Fibroblast of skin of left quadriceps (primary cell): ENCODE measurements at places on chromosomes 6 and 20.

- DNase-seq = peak; percentile 53
Measured at GRCh38 chr6:2426561-2427340, 181.3 kb upstream of the GMDS start.

DNA sequence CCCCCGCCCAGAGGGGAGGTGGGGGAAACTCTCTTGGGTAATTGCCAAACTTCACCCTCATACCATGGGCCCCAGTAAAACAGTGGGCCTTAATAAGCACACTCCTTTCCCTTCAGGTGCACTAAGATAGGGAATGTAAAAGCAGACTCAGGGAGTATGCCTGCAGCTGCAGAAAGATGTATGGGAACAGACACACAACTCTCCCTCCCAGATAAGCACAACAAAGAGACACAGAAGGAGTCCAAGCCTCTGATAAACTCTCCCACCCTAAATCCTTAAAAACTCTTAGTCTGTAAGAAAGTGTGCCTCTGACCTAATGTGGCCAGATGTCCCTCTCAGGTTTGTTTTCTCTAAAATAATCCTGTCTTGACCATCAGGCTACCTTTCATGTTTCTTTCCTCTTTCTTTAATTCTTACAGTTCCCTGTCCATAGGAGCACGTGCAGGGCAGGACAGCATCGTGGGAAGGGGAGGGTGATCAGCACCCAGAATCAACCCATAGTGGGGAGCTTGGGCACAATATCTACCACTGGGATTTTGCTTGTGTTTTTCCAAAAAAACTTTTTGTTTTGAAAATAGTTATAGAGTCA is 11.3 kb upstream of the CTCFL start:
- no peak for DNase-seq

GRCh38 chr6:24951811-24952299 is 16.1 kb upstream of the RIPOR2 start:
- no peak for DNase-seq

- no peak for DNase-seq
Measured at GRCh38 chr6:61833176-61833755, 452.8 kb downstream of the KHDRBS2 start.

- no peak for DNase-seq
Measured at GRCh38 chr20:52789716-52790115, 182.4 kb upstream of the TSHZ2 start.

GRCh38 chr20:23647346-23647745 is 9.6 kb upstream of the CST3 start:
- DNase-seq = no peak

DNA sequence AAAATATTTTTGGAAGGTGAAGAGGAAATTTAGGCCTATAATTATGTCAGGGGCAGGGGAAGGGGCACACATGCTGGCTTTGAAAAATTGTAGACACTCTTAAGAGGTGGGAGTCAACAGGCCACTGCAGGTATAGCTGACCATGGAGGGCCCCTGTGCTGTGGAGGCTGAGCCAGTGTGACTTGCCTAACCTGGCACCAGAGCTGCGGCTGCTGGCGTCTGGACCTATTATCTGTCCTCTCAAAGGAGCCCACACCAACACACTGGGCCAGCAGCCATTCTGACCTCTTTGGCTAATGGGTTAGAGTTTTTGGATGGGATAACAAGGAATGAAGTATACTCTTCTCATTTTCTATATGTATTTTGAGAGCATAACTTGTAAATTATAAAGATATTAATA is 4.5 kb downstream of the GID8 start:
- DNase-seq = no peak

GRCh38 chr20:50371878-50372769 is 138.1 kb upstream of the PTPN1 start:
- no peak for DNase-seq

- DNase-seq = no peak
Measured at GRCh38 chr20:51650685-51651134, 108.2 kb upstream of the NFATC2 start.

GRCh38 chr6:156557251-156557910 is 219.8 kb upstream of the ARID1B start:
- DNase-seq = peak; percentile 4

GRCh38 chr6:158688860-158689259 is 39.0 kb downstream of the SYTL3 start:
- DNase-seq = no peak

- DNase-seq = no peak
Measured at GRCh38 chr6:72894091-72894490, 272.2 kb downstream of the KCNQ5 start.

- no peak for DNase-seq
Measured at GRCh38 chr20:45970646-45971424, 1.2 kb downstream of the ZNF335 start.

- no peak for DNase-seq
Measured at GRCh38 chr6:43290905-43291355, 7.1 kb upstream of the SLC22A7 start.
